Right atrium auricular region (tissue), 2 donors: ENCODE measurements at places on chromosomes 16 and 17.

DNA sequence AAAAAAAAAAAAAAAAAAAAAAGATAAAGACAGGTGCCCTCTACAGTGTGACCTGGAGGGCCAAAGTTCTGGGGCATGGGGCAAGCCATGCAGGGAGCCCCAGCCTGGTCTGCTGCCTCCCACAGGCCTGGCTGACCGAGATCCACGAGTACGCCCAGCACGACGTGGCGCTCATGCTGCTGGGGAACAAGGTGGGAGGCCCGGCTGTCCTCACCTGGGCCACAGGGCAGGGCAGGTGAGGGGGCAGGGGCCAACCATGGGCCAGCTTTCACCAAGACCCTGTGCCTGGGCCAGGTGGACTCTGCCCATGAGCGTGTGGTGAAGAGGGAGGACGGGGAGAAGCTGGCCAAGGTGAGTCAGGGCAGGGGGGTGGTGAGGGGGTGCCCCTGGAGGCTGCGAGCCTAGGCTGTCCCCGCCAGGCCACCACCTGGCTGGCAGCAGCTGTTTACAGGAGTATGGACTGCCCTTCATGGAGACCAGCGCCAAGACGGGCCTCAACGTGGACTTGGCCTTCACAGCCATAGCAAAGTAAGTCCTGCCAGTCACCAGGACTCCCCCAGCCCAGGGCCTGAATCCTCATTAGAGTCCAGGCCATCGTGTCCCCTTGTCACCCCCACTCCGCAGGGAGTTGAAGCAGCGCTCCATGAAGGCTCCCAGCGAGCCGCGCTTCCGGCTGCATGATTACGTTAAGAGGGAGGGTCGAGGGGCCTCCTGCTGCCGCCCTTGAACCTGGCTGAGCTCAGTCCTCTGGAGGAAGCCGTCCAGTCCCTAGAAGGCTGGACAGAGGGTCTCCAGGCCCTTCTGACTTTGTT, 2.7 kb upstream of the TRAF7 start:
- no peak for DNase-seq
- H3K4me1 ChIP-seq, result peaks cover 3% of the 10 kb centered on the region
- H3K27me3 ChIP-seq, result no peaks in the 10 kb centered on the region
- peak overlapping the region; percentile 80 for H3K4me3 ChIP-seq
- H3K36me3 ChIP-seq, result peaks cover 10% of the 10 kb centered on the region

DNA sequence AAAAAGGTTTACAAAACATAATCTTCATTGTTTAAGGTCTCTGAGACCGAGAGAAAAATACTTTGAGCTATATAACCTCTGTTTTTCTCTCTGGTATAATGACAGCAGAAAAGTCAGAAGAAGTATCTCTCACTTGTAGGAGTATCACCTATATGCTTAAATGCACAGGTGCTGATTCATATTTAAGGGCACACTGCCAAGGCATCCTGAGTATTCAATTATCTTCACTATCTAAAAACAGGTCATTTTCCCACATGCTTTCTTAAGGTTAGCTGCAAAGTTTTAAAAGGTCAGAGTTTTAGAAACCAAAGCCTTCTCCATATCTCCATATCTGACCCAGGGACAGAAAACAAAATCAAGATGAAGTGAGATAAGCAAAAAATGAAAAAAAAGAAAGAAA, 99.3 kb upstream of the C17orf78 start:
- no peak for DNase-seq
- H3K4me1 ChIP-seq, result no peaks in the 10 kb centered on the region
- no peaks in the 10 kb centered on the region for H3K36me3 ChIP-seq
- no peak overlapping the region for H3K27ac ChIP-seq
- H3K27me3 ChIP-seq, result no peaks in the 10 kb centered on the region
- H3K4me3 ChIP-seq, result no peak overlapping the region

DNA sequence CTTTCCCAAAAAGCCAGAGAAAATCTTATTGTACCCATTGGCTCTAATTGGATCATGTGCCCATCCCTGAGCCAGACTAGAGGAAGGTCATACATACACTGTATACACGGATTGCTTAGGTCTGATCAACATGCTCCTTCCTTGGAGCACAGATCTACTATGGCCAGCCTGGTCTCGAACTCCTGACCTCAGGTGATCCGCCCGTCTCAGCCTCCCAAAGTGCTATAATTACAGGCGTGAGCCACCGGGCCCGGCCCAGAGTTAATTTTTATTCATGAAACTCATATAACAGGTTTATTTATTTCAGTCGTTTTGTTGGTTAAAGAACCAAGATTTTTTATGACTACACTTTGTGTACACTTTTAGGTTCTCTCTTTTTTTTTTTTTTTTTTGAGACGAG, 1.2 kb upstream of the TAOK1 start:
- H3K27ac ChIP-seq, result no peak overlapping the region
- no peak for DNase-seq
- H3K4me1 ChIP-seq, result no peaks in the 10 kb centered on the region
- no peaks in the 10 kb centered on the region for H3K27me3 ChIP-seq
- H3K36me3 ChIP-seq, result no peaks in the 10 kb centered on the region
- no peak overlapping the region for H3K4me3 ChIP-seq

DNA sequence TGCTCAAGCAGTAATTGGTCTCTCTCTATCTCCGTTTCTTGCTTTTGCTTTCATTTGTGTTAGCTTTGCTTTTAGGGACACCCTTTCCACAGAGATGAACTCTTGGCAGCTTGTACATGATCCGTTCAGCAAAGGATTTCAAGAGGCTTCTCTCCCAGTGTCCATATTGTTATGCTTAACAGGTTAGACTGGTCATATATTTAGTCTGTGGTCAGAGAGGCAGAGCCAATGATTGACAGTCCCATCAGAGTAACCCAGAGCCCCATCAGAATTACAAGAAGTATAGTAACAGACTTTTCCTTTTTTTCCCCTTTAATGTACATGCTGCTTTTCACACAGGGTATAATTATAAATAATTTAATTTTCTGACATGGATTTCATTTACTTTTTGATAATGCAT, 34.4 kb downstream of the GDPD1 start:
- DNase-seq, result no peak
- H3K36me3 ChIP-seq, result no peaks in the 10 kb centered on the region
- H3K4me3 ChIP-seq, result no peak overlapping the region
- no peak overlapping the region for H3K27ac ChIP-seq
- H3K27me3 ChIP-seq, result no peaks in the 10 kb centered on the region

DNA sequence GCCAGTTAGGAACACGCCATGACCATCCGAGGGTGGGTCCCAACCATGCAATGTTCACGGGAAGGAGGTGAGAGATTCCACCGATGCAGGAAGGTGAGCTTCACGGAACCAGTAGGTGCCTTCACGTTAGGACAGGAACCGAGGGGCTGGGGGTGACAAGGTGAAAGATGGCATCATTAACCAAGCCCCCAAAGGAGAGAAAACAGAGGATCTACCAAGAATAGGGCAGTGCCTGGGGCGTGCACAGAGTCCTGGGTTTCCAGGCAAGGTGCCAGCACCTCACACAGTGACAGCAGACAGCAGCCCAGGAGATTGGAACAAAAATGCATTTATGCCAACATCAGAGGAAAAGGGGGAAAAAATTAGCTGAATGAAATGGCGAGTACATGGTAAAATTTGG, 137.9 kb downstream of the GSG1L start:
- no peak for DNase-seq
- no peaks in the 10 kb centered on the region for H3K4me1 ChIP-seq
- H3K27me3 ChIP-seq, result no peaks in the 10 kb centered on the region
- H3K27ac ChIP-seq, result no peak overlapping the region
